ENCODE measurements at places on chromosomes 12 and 14.

DNA sequence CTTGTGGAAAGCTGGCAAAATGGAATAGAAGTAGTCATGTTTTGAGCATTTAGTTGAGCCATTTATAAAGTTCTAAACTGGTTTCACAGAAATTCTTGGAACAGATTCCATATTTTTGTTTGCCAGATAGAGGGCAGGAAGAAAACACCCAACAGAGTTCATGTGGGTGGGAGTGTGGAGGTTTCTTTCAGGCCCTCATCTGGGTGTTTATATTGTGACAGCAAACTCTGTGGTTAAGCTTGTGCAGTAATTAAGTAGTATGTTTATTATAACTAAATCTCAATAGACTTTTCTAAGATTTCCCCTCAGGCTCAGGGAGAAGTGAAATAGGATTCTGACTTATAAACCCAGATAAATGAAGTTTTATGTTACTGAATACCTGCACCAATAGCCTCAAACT lies 57.4 kb downstream of the SPPL3 start:
- no peak for DNase-seq

- DNase-seq: no peak
Measured at GRCh38 chr12:79690638-79691510, at the start of gene PAWR. Gene PAWR (minus strand): TSS chr12:79690964. CDS start chr12:79690244, 720 bp downstream.

DNA sequence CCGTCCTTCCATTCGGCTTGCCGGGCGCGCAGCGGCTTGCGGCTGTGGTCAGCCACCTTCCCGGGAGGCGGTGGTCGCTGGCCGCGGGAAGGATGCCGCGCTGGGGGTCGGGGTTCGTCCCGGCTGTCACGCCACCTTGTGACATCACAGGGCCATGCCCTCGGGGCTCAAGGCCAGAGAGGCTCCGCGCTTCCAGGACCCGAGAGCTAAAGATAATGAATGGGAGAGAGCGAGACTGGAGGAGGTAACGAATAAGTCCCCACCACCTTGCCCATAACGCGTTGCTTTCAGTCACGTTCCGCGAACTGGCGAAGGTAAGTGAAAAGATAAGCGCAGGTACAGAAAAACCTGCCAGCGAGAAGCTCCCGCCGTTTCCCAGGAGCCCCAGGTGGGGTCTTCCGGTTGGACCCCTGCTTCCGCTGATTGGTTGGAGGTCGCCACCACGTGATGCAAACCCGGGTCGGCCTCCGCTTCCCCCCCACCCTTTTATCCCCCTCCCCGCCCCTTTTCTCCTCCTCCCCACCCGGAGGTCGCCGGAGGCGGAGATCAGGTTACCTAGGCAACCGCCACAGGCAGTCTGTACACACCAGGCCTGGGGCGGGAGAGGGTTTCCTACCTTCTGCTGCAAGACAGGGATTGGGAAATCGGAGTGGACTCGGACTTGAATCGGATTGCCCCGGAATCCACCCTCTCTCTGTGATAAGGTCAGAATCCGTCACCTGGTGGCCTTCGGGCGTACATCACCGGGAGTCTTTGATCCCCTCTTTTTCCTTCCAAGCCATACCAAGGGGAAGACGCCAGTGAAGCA lies at the start of gene LRRC9:
TSS of gene LRRC9 (plus strand) at position 575 of the 808 bp plus-strand sequence.
- no peak for DNase-seq

DNA sequence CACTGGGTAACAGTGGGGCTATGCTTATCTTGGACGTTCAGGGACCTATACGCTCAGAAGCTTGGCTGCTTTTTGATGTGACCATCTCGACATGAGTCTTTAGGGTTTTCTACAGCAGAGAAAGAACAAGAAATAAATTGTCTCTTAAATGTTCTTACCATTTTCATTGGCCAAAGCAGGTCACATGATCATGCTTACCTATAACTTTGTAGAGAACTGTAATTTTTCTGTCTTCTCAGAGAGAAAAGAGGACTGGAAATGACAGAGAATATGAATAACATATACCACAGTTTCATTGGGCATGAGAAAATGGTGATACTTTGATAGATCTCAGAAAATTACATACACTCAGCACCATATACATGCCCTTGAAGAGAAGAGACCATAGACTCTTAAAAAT lies 390.9 kb downstream of the NRXN3 start:
- no peak for DNase-seq

GRCh38 chr12:126807312-126807865 lies 1459.6 kb upstream of the TMEM132C start:
- no peak for DNase-seq

- no peak for DNase-seq
Measured at GRCh38 chr12:95326445-95326844, 108.8 kb downstream of the VEZT start.

DNA sequence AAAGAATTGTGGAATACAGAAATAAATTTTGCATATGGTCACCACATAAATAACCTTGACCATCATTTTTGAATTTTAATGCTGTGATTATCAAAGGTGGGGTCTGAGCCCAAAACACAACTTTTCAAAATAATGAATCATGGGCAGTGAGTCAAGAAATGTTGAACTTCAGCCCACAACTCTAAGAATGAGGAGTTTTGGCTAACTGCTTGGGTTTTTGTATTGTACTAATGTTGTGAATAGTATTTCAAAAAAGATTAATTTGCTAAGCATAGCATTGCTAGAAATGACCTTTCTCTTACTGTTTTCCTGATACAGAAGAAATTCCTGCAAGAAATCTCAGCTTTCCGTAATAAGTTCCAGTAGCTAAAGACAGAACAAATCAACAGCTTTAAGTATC lies 24.4 kb upstream of the YARS2 start:
- no peak for DNase-seq

GRCh38 chr12:92625639-92626310 lies 77.0 kb upstream of the PLEKHG7 start:
- DNase-seq: no peak

DNA sequence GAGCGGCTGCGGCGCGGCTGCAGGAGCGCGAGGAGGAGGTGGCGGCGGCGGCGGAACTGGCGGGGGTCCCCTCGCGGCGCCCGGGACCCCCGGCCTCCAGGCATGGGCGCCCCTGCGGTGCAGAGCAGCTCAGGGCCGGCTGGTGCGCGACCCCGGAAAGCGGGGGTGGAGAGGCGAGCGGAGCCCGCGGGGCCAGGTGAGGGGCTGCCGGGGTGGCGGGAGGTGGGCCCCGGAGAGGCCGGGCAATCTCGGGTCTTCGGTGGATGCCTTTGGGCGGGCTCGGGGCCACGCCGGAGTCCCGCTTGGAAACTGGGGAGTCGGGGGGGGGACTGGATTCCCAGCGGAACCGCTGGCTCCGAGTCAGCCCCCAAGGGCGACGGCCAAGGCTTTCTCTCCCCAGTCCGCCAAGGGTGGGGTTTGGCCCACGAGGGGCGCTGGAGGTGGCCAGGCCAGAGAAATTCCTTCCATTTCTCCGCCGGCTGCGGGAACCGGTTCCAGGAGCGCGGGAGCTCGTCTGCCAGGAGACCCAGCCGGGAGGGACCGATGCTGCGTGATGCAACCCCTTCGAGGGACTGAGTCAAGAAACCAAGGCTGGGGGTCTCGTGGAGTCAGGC lies 13.9 kb upstream of the NR4A1 start:
- DNase-seq: no peak

GRCh38 chr12:77734214-77734883 lies 96.3 kb upstream of the NAV3 start:
- no peak for DNase-seq

DNA sequence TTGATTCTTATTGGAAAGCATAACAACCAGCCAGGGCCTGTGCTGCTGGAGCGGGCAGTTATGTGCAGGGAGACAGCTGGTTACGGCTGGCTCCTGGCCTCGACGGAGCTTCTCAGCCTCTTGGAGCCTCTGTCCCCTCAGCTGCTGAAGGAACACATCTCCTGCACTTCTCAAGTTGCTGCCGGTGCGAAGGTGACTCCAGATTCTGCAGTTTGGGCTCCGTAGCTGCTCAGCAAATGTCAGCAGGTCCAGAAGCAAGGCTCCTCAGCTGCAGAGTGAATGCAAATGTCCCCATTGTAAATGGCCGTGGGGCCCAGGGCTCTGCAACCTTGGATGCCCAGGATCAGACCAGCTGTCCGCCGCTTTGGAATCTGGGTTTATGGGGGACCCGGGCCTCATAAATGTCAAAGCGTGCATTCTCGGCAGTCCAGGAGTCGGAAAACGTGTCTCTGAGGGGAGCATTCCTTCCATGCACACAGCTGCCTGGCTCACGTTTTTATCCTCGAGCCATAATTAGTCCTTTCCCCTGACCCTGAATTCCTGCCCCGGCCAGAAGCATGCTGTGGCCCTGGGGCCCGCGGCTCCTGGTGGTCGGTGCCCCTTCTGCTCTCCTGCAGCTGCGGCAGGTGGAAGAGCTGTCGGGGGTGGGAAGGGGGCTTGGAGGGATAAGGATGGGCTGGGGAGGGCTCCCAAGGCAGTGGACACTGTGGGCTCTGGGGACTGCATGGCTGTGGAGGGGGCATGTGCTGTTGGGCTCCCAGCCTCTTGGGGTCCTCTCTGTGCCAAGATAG lies 106.0 kb downstream of the KIF26A start:
- DNase-seq: no peak

DNA sequence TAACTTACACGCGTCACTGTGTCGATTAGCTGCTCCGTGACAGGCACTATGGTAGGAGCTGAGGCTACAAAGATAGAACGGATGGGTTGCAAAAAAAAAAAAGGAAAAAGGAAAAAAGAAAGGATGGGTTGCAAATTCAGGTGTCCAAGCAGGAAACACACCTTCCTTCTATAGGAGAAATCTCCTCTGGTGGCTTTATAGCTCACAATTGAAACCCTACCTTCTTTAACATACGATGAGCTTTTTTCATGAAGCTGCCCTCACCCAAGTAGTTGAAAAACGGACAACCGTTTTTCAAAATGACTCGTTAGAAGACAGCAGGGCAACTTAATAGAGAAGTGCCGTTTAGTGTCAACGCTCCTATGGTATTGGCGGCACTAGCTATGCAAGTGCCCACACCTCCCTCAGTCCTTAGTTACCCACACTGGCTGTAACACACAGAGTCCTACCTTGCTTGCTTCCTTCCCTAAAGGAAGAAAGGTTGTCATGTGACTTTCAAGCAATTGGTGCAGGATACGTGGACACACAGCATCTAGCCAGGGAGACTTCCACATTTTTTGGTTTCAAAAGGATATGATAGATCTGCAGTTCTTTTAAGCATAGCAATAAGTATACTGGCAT lies 682 bp upstream of the TRIP11 start:
- peak; percentile 8 for DNase-seq

- DNase-seq: no peak
Measured at GRCh38 chr14:96949594-96949993, 152.4 kb downstream of the VRK1 start.

DNA sequence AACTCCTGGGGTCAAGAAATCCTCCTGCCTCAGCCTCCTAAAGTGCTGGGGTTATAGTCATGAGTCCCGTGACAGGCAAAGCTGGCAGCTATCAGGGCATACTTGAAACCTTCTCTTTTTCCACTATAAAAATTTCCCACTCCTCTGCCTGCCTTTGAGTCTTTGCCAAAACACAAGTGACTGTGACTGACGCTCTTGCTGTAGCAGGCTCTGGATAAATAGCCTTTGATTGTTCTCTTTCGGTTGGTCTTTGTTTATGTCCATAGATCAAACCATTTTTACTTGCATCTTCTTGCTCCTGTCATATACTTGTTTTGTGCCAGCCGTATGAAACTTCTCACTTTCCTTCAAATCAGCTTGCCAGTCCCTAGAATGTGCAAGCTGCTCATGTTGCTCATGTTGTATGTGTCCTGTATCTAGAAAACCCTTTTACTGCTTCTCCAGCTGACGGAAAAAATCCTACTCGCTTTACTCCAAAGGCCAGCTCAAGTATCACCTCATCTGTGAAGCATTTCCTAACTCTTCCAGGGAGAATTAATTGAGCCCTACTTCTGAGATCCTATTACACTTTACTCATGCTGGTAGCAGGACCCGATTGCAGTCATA lies 73.1 kb downstream of the RESF1 start:
- DNase-seq: no peak

- DNase-seq: no peak
Measured at GRCh38 chr12:125214289-125214688, 149.1 kb downstream of the AACS start.

DNA sequence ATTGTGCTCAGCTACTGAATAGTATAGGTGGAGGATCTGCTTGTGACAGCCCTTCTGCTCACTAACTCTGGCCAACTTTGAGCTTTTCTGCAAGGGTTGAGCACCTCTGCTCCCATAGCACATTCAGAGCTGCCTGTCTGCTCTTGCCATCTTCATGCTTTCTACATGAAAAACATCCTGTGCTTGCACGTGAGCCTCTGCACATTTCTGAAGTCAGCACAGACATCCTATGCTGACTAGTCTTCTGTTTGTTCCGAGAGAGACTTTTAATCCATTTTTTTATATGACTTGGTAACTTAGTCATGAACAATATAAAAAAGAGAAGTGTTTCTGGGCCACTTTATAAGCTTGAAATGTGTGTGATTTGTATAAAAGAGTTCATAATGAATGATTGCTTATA lies 969.3 kb downstream of the TMTC2 start:
- no peak for DNase-seq

DNA sequence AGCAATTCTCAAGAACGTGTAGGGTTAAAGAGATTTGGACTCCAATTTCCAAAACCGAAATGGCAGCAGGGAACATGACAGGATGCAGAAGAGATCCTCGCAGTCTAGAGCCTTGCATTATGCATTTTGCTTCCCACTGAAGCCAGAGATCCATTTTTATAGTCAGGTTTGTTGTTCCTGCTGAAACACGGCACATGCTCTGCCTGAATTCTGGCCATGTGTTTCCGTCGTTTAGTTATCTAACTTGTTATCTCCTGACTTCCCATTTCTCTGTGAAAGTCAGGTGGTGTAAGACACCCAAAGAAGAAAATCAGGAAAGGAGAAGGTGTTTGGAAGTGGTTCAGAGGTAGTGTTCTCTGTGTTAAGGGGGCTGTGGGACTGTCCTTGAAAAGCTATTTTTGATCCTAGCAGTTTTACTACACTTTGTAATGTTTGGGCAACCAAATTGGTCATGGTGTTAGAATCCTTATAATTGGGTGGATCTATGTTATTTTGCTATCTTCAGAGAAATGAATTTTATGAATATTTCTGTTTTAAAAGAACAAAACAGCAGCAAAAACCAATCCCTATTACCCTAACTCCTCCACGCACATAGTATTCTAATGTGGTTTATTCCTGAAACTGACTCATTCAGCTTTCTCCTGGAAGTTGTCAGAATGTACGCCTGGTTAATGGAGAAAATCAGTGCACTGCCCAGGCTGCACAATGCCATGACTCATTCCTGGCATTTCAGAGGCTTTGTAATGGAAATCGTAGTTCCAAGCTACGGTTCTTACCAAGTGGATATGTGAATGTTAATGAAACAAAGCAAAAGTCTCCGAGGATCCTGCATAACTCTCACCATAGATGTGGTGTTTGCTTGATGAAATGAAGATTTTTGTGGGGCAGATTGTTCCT lies 110.1 kb downstream of the SAMD4A start:
- peak; percentile 79 for DNase-seq

- no peak for DNase-seq
Measured at GRCh38 chr14:65533736-65534404, 121.3 kb downstream of the FUT8 start.

- no peak for DNase-seq
Measured at GRCh38 chr12:130049666-130050065, 112.6 kb upstream of the FZD10 start.

- no peak for DNase-seq
Measured at GRCh38 chr12:120847392-120847791, 56.8 kb downstream of the SPPL3 start.
